ENCODE measurements at places on chromosomes 4 and X. TPM values are rescaled to one million over a fixed set of nuclear protein-coding genes. Genes with fewer than 3 reads are reported as not detected.

DNA sequence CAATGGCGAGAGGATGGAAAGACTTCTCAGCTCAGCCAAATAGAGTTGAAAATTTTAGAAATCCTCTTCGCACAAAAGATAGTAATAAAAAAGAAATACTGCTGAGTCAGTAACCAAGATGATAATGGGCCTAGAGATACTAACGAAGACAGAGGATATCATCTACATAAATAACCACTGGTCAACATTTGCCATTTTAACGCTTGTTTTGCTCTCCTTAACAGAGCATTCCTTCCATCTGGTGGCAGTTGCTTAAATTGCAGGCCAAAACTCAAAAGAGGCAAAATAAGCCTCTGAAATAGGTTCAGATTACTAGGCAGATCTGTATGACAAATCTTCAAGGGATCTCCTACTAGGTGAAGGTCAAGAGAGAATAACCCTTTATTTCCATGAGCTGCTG is 51.7 kb upstream of the MCF2 start:
- H3K4me3 ChIP-seq, result no peak overlapping the region
- H3K27ac ChIP-seq, result no peak overlapping the region
- DNase-seq, result no peak

- no peaks in the 10 kb centered on the region for H3K4me1 ChIP-seq
- H3K27me3 ChIP-seq, result no peaks in the 10 kb centered on the region
- no peak for DNase-seq
- H3K27ac ChIP-seq, result no peak overlapping the region
- no peaks in the 10 kb centered on the region for H3K36me3 ChIP-seq
- H3K4me3 ChIP-seq, result no peak overlapping the region
These were observed 2.2 kb upstream of the CFI start for GRCh38 chr4:109803924-109804571.

GRCh38 chrX:49901048-49901447 is 21.3 kb upstream of the CLCN5 start:
- DNase-seq, result no peak
- H3K27ac ChIP-seq, result no peak overlapping the region
- peaks cover 5% of the 10 kb centered on the region for H3K27me3 ChIP-seq
- no peaks in the 10 kb centered on the region for H3K4me1 ChIP-seq

GRCh38 chrX:72180539-72180938 is 1.0 kb upstream of the PIN4 start:
- H3K27ac ChIP-seq, result peak overlapping the region; percentile 79
- H3K4me3 ChIP-seq, result no peak overlapping the region
- H3K4me1 ChIP-seq, result no peaks in the 10 kb centered on the region
- no peaks in the 10 kb centered on the region for H3K27me3 ChIP-seq
- H3K36me3 ChIP-seq, result no peaks in the 10 kb centered on the region

DNA sequence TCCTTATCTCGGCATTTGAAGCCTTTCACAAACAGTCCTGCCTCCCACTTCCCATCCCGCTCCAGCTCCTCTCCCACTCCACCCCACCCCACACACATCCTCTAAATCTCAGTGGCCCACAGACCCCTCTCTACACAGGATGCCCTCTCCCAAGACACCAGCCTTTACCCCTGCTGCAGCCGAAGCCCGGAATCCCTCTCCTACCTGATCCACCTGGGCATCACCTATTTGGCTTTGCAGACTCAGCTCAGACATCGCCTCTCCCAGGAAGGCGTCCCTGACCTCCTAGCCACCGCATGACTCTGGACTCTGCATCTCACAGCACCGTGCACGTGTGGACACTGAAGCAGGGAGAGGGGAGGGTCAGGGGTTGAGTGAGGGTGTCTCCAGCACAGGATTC is 11.5 kb downstream of the PPP2R2C start:
- H3K36me3 ChIP-seq, result no peaks in the 10 kb centered on the region
- H3K27ac ChIP-seq, result no peak overlapping the region
- no peak overlapping the region for H3K4me3 ChIP-seq
- DNase-seq, result no peak
- no peaks in the 10 kb centered on the region for H3K27me3 ChIP-seq

GRCh38 chrX:134026565-134027311 is 41.3 kb upstream of the GPC3 start:
- no peak overlapping the region for H3K4me3 ChIP-seq
- peak; percentile 37 for DNase-seq
- H3K4me1 ChIP-seq, result no peaks in the 10 kb centered on the region
- H3K27ac ChIP-seq, result no peak overlapping the region
- H3K36me3 ChIP-seq, result no peaks in the 10 kb centered on the region

- H3K27me3 ChIP-seq, result no peaks in the 10 kb centered on the region
- no peak overlapping the region for H3K27ac ChIP-seq
- no peak overlapping the region for H3K4me3 ChIP-seq
- no peaks in the 10 kb centered on the region for H3K36me3 ChIP-seq
These were observed 481.6 kb upstream of the FSTL5 start for GRCh38 chr4:162645381-162645780.

DNA sequence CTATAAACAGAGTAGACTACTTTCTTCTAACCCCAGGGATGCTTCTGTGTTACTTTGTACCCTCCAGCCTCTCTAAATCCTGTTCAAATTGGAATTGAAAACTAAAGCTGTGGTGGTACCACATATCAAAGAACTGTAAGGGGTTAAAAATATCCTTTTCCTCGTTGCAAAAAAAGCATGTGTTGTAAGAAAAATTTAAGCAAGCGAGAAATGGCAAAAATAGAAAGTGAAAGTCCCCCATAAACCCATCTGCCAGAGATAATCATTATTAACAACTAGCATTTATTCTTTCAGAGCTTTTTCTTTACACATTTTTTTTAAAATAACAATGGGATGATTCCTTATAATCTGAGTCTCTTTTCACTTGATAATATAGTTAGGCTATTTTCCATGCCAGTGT is 40.6 kb downstream of the TMEM164 start:
- no peaks in the 10 kb centered on the region for H3K36me3 ChIP-seq
- no peak overlapping the region for H3K27ac ChIP-seq
- H3K27me3 ChIP-seq, result no peaks in the 10 kb centered on the region
- no peak overlapping the region for H3K4me3 ChIP-seq
- H3K4me1 ChIP-seq, result no peaks in the 10 kb centered on the region

DNA sequence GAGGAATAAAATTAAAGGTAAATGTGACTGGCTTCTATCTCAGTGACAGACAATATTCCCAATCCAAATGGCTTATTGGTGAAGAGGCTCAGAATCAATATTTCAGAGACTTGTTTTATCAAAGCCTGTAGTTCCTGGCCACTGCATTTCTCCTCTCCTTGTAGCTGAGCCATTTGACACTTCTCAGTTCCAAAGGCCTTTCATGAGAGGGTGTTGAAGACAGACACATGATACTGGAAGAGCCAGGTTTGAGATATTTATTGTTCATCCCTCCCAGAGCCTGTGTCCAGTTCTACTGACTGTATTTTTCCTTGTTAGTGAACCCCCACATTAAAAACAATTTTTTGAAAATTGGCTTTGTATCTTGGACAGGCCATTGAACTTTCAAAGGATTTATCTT is 12.9 kb upstream of the INPP4B start:
- no peak overlapping the region for H3K4me3 ChIP-seq
- no peaks in the 10 kb centered on the region for H3K4me1 ChIP-seq
- no peaks in the 10 kb centered on the region for H3K27me3 ChIP-seq

The GPR119 gene
- not detected for total RNA-seq

The IQSEC2 gene
- 4.1 TPM for total RNA-seq

The AGTR2 gene
- 128 TPM for total RNA-seq

GRCh38 chrX:151596282-151596681 is 32.8 kb downstream of the PASD1 start:
- no peak overlapping the region for H3K4me3 ChIP-seq
- H3K27ac ChIP-seq, result no peak overlapping the region
- no peak for DNase-seq
- no peaks in the 10 kb centered on the region for H3K27me3 ChIP-seq

DNA sequence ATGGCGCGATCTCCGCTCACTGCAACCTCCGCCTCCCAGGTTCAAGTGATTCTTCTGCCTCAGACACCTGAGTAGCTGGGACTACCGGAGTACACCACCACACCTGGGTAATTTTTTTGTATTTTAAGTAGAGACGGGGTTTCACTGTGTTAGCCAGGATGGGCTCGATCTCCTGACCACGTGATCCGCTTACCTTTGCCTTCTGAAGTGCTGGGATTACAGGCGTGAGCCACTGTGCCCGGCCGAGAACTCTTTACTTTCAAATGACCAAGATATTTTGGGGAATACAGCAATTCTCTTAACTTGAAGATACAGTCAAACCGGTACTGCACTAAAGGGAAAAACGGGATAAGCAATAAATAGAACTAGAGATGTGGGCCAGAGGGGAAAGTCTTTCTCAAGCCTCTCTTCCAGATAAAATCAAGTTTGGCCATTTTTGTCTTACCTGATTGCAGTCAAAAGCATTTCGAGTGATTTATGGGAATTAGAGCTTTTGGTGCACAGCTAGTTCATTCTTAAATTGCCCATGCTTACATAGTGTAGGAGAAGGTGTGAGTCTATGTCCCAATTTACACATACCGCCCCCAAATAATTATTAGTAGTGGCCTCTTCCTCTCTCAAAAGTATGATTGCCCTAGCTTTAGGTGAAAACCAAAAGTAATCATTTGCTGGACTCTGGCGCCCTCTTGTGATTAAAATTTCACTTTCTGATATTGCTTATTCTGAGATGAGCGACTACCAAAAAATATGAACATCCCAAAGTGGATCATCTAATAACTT is 53.2 kb upstream of the ABCG2 start:
- no peak overlapping the region for H3K4me3 ChIP-seq
- H3K27me3 ChIP-seq, result no peaks in the 10 kb centered on the region
- DNase-seq, result no peak

DNA sequence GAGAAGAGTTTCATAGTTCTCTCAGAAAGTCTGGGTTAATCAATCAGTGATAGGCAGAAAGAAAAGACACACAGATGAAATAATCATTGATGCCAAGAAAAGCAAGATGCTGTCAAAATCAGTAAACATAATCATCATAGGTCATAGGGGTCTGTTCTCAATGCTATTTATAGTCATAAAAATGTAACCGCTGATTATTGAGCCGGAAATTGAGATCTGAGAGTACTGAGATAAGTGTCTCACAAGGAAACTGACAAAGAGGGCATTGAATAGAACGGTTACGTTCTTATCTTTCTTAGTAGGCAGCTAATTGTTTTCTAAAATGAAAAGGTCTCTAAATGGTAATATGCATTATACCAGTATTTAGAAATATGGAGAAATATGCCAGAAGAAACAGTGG is 1686.1 kb upstream of the AGA start:
- DNase-seq, result no peak
- no peaks in the 10 kb centered on the region for H3K27me3 ChIP-seq
- H3K4me1 ChIP-seq, result no peaks in the 10 kb centered on the region
- no peak overlapping the region for H3K4me3 ChIP-seq
- H3K27ac ChIP-seq, result no peak overlapping the region

DNA sequence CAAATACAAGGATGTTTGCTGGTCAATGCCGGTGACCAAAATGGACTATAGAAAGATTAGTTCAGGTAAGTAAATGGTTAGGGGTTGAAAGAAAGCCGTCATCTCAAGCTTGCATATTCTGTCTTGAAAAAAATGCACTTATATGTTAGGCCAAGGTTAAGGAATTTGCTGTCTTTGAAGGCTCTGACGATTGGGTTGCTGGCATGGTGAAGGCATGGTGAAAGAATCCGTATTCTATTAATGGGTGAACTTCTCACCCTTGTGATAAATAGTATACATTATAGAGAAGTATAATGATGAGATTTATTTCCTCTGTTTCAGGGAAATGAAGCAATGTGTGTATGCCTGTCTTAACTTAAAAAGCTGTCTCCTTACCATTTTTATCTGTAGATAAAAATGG is 132.6 kb downstream of the ADGRL3 start:
- H3K4me3 ChIP-seq, result no peak overlapping the region
- H3K4me1 ChIP-seq, result no peaks in the 10 kb centered on the region
- no peak for DNase-seq

DNA sequence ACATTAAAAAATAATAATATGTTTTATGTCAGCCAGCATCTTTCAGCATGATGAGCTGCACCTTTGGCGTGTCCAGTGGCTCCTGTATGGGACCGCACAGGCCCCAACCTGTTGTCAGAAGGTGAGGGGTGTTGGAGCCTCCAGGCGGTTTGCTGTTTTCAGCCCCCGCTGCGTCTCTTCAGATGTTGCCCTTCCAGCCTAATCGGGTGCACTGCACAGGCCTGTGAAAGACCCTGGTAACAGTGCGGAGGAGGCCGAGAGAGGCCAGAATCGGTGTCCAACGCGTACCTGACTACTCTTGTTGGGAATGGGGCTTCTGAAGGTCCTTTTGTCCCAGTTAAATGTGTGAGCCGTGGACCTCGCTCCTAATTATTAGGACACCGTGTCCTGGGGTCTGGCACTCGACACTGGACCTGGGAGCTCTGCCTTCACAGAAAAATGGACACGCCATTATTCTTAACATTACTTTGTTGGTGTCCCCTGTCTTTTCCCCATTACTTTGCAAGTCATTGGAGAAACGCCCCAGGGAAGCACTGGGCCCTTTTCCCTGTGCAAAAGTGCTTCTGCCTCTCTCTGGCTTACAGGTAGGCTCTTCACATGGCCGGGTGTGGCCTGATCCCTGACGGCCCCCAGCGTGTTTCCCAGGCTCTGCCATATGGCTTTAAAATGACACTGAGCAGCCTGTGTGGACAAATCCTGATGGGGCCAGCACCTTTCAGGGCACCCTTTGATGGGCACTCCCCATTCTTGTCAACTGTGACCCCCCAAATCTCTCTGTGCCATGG is 51.2 kb downstream of the TBC1D14 start:
- no peak overlapping the region for H3K4me3 ChIP-seq
- H3K27me3 ChIP-seq, result no peaks in the 10 kb centered on the region
- H3K4me1 ChIP-seq, result no peaks in the 10 kb centered on the region
- no peaks in the 10 kb centered on the region for H3K36me3 ChIP-seq
- DNase-seq, result no peak
- H3K27ac ChIP-seq, result no peak overlapping the region

- H3K36me3 ChIP-seq, result no peaks in the 10 kb centered on the region
- DNase-seq, result no peak
- H3K27me3 ChIP-seq, result no peaks in the 10 kb centered on the region
These were observed 196.6 kb downstream of the PRDM5 start for GRCh38 chr4:120725639-120726580.

The MAD2L1 gene
- 12.2 TPM for total RNA-seq

DNA sequence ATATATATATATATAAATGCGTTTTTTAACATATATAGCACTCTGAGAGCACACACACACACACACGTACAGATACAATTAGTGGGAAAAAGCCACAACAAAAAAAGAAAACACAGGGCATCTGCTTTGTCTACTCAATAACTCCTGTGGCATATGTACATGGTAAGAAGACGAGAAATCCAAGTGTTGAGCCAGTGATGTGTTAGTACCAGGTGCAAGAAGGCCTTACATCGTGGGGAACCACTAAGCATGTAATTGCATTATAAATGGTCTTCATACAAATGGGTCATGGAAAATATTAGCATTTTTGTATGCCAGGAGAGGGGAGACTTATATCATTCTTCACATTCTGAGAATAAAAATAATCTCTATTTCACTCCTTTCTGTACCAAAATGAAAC is 62.7 kb upstream of the FAM47B start:
- no peaks in the 10 kb centered on the region for H3K27me3 ChIP-seq
- no peaks in the 10 kb centered on the region for H3K36me3 ChIP-seq
- no peaks in the 10 kb centered on the region for H3K4me1 ChIP-seq
- H3K27ac ChIP-seq, result no peak overlapping the region
- H3K4me3 ChIP-seq, result no peak overlapping the region

Data from uterus (tissue), 4 donors.